Neural cell (in vitro differentiated cells): ENCODE measurements at places on chromosomes 3 and 15. TPM values are rescaled to one million over a fixed set of nuclear protein-coding genes. Genes with fewer than 3 reads are reported as not detected.

Gene NUP210
- polyA plus RNA-seq: 8.2 and 14.4 TPM in 2 replicates

Gene AP2M1
- polyA plus RNA-seq: 551 and 561 TPM in 2 replicates

Gene USF3
- 13.7 and 15.4 TPM in 2 replicates for polyA plus RNA-seq

Gene CPB1
- polyA plus RNA-seq: 0.19 TPM in 1 of 2 replicates, not detected in the other

Gene TIPARP
- 5.2 and 5.4 TPM in 2 replicates for polyA plus RNA-seq

Gene CPNE9
- polyA plus RNA-seq: 0.32 TPM in 1 of 2 replicates, not detected in the other

Gene AMT
- polyA plus RNA-seq: 5.0 and 6.1 TPM in 2 replicates

Gene FYCO1
- polyA plus RNA-seq: 0.12 TPM in 1 of 2 replicates, not detected in the other

Gene CNTN4
- polyA plus RNA-seq: 10.6 and 13.9 TPM in 2 replicates

Gene FBLN2
- 0.30 and 0.37 TPM in 2 replicates for polyA plus RNA-seq

Gene SERPINI2
- polyA plus RNA-seq: 1.3 and 1.7 TPM in 2 replicates

Gene TMC3
- polyA plus RNA-seq: not detected in 2 replicates

Gene CIB1
- polyA plus RNA-seq: 9.4 and 10.2 TPM in 2 replicates

Gene CIDEC
- polyA plus RNA-seq: not detected in 2 replicates

Gene ZBBX
- 2.7 TPM in 2 replicates for polyA plus RNA-seq

Gene CEP19
- 37.9 and 43.1 TPM in 2 replicates for polyA plus RNA-seq

Gene ZBTB47
- 4.8 and 5.1 TPM in 2 replicates for polyA plus RNA-seq

Gene TTLL13
- polyA plus RNA-seq: 0.33 TPM in 1 of 2 replicates, not detected in the other

Gene FEZF2
- 0.47 TPM in 1 of 2 replicates, not detected in the other for polyA plus RNA-seq

Gene SLC51B
- polyA plus RNA-seq: not detected in 2 replicates

Gene TLR9
- not detected in 2 replicates for polyA plus RNA-seq

Gene RETNLB
- polyA plus RNA-seq: not detected in 2 replicates

Gene MKRN3
- 10.7 and 13.9 TPM in 2 replicates for polyA plus RNA-seq

Gene CHRNA7
- polyA plus RNA-seq: 3.1 and 5.0 TPM in 2 replicates

Gene CLDN16
- polyA plus RNA-seq: not detected in 2 replicates

Gene RHOV
- polyA plus RNA-seq: 1.9 and 2.8 TPM in 2 replicates

Gene MLF1
- 45.5 and 55.9 TPM in 2 replicates for polyA plus RNA-seq

Gene ADAMTS9
- 0.32 and 1.2 TPM in 2 replicates for polyA plus RNA-seq
